ENCODE measurements at places on chromosomes 11 and 22.

DNA sequence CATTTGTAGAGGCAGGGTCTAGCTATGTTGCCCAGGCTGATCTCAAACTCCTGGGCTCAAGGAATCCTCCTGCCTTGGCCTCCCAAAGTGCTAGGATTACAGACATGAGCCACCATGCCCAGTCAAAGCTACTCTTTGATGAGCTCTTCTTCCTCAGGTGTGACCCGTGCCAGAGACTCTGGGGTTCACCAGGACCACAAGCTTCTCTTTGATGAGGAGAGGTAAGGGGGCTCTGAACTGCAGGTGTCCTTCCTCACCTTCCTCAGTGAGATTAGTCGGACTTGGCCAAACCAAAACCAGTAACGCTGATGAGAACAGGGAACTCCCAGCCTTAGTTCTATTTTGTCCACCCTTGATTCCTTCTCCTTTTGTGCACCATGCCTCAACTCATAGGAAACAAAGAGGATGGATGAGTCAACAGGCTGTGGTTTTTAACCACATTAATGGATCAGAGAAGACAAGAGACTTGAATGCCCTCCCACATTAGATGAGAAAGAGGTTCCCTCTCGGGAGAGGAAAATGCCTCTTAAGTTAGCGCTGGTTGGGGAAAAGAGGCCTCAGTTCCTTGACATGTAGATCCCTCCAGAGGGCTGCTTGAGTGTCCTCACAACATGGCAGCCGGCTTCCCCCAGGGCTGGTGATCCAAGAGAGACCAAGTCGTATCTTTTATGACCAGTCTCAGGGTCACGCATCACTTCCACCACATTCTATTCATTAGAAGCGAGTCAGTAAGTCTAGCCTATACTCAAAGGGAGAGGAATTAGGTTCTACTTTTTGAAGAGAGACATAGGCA, 25.7 kb upstream of the CTR9 start:
- DNase-seq = no peak

DNA sequence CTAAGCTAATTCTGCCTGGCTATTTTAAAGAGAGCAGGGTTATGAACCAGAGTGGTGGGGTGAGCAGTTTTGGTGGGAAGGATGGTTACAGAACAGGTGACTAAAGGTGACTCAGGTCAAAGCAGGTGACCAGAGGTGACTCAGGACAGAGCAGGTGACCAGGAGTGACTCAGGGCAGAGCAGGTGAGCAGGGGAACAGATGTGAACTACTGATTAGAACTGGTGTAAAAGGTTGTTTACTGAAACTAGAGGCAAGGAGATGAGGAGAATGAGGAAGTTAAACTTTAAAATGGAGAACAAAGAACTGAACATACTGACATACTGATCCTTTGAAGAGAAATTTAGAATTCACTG, 15.4 kb upstream of the HYLS1 start:
- no peak for DNase-seq

DNA sequence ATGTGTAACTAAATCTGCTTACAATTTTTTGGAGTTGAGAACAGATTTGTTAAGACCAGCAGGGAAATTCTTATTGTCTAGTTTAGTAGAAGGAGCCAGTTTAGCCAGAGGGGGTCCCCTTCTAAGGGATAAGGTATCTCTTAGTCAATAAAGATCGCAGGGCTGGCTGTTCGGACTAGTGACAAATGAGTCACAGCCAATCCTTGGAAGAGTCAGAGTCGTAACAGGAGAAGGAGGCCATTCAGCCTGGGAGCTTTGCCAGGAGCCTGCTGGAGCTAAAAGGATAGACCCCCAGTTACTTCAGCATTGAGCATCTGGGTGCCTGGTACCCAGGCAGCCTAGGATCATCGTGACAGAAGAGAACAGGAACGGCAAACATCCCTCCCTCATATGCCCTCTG, 191.6 kb upstream of the ARHGAP20 start:
- no peak for DNase-seq

DNA sequence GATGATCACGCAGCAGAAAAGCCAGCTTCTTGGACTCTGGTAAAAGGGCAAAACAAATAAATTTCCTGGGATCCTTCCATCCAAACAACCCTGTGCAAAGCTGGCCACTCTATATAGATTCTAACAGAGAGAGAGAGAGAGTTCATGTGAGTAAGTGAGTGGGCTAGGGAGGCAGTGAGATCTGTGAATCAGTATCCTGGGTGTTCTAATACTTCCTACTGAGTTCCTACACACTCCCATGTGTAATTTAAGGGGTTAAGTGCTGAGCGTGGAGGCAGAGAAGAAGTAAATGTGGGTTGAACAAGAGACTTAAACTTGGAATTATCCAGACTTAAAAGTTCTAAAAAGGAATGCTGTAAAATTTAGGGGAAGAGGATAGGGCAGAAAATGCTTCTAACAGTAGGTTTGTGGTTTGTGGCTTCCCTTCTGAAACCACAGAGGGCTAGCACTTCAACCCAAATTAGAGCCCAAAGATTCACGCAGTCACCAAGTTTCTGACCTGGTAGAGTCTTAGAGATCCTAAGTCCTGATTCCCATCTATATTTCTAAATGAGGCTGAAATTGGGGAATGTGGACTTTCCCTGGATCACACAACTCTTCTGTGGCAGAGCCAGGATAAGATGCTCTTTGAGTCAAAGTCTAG, 413.9 kb downstream of the TENM4 start:
- DNase-seq = no peak

DNA sequence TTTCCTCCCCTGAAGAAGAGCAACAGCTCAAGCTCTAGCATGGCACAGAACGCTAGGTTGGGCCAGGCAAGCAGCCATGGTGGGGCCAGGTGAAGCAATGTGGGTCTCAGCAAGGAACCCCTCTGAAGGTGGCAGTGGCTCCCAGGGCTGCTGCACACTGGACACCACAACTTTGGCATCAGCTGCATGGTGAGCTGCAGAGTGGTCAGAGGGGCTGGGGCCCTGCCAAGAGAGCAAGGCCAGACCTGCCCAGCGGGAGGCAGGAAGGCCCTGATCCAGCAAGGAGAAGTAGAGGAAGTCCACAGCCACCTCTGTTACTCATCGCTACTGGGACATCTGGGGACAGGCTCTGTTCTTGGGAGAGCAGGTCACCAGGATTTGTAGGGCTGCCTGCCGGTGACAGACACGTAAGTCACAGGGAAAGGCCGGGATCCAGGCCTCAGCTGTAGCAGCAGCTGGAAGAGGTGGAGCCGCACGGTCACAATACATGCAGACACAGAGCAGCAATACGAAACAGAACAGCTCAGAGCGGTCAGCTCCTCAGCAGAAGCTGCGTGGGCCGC, 12.4 kb downstream of the CYB561A3 start:
- no peak for DNase-seq

GRCh38 chr11:76336597-76336996, 44.3 kb downstream of the THAP12 start:
- DNase-seq = no peak

DNA sequence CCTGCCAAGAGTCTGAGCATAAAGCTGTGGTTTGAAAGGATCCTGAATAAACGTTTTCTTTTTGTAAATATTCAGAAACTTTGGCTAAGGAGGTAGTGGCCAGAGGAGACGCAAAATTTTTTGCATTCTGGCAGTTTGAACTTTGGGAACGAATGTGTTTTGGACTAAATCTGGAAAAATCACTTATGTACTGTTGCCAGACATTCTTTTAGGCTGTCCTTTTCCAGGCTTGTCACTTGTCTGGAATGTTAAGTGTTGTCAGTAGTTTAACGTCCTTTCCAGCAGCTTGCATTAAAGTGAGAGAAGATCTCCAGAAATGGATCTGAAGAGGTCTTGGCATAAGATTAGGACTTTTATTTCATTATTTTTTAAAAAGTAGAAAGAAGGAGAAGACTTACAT, 18.5 kb downstream of the SPECC1L start:
- peak; percentile 80 for DNase-seq

- DNase-seq = no peak
Observed at GRCh38 chr11:66718320-66718971, 10.6 kb downstream of the SPTBN2 start.

DNA sequence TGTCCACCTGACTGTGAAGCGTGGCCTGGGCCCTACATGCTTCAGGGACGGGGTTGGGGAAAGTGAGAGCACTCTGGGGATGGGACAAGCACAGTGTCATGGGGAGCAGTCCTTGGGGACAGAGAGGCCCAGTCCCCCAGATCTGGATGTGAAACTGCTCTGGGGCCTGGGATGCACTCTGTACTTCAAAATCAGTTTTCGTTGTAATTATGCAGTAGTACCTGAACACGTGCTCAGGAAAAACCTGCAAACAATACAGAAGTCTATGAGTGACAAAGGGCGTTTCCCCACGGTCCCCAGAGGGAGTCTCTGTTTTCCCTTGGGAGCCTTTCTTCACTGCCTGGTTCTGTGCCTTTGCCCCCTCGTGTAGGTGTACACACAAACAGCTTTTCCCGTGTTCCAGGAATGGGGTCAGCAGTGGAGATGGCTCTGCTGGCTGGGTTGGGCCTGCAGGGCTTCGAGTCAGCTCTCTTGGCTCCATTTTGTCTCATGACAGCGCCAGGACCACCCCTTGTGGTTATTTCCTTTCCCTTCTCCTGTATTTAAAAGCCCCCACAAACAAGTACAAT, 5.2 kb upstream of the TNFRSF13C start:
- no peak for DNase-seq

DNA sequence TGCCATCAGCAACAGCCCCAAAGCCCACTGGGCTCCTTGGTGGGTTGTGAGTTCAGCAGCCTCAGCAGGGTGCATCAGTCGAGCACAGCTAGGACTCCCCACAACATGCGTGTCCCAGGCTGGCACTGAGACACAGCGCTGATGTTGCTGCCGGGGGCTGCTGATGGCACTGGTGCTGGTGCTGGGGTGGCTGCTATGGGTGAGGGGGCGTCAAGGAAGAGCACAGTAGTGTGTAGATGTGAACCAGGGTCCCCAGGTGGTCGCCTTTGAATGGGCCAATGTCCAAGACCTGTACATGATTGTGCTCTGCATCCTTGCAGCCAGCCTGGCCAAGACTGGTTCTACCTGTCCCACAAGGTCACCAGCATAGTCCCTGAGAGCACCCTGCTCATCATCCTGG, 121.3 kb upstream of the SERPIND1 start:
- DNase-seq = no peak

DNA sequence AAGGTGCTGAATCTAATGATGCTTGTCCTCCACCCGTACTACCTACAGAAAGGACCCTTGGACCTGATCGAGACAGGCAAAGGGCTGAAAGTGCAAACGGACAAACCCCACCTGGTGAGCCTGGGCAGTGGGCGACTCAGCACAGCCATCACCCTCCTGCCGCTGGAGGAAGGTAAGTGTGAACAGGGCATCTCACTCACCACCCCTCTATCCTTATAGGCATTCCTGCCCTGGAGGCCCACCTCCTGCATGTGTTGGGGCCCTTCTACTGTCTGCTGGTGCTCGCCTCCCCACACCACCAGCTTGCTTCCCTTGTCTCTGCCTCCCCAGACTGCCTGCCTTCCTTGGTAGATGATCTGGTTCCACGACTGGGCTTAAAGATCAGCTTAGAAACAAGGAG, 7.1 kb downstream of the PHLDB1 start:
- no peak for DNase-seq

DNA sequence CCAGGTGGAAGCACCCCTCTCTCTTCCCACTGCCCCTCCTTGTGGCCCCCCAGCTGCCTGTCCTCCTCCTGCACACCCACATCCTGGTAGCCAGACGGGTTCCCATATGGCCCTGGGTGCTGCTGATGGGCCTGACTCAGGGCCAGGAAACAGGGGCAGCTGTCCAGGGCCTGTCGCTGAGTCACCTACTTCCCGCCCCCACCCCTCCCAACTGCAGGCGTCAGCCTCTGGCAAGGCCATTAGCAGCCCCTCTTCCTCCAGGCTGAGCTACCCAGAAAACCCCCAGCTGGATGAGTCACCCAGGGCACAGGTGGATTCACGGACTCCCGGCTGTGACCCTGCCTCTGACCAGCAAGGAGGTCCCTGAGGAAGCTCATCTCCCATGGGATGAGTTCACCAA, 6.9 kb upstream of the GAL start:
- DNase-seq = peak; percentile 3

GRCh38 chr11:73034331-73034730, 107.8 kb downstream of the FCHSD2 start:
- no peak for DNase-seq

DNA sequence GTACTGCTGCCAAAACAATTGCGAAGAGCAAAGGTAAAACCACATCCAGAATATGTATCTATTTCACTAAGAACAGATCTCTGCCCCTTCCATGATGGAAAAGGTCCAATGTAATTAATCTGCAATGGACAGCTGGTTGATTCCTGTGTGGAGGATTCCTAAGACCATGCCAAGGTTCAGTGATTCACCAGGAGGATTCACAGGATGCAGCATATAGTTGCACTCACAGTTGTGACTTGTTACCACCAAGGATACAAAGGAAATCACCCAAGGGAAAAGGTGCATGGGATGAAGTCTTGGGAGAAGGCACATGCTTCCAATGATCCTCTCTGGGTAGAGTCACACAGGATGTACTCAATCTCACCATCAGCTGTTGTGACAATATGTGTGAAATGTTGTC, 35.1 kb upstream of the CUL5 start:
- no peak for DNase-seq

DNA sequence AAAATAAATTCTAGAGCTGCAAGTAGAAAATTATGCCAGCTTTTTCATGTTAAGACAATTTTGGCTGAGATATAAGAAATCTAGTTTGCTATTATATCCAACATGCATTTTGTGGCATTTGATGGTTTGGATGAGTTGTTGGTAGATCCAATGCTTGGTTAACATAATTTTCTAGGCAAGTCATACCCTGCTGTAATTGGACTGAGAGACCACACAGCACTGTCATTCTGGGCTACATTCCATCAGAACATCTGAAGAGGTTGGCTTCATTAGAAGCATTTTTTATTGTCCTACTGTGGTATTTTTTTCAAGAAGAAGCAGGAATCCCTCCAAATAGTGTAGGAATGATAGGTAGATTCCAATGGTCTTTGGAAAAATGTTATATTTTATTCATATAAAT, 561.0 kb downstream of the LUZP2 start:
- DNase-seq = no peak

- DNase-seq = no peak
Observed at GRCh38 chr11:47565340-47566148, at the start of gene PTPMT1. PTPMT1 (plus strand) TSS chr11:47565599; CDS start chr11:47565623, 24 bp downstream.

DNA sequence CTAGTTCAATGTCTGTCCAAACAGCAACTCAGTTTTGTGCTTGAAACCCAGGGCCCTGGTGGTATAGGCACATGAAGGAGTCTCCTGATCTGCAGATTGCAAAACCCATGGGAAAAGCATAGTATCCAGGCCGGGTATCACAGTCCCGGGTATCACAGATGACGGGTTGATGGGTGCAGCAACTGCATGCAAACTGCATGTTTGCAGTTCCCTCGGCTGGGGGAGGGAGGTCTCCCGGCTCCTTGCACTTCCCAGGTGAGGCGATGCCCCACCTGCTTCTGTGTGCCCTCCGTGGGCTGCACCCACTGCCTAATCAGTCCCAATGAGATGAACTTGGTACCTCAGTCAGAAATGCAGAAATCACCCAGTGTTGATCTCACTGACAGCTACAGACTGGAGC, 53.9 kb downstream of the KCNQ1 start:
- DNase-seq = no peak
